H1 (cell line): ENCODE measurements at places on chromosomes 4 and X. TPM values are rescaled to one million over a fixed set of nuclear protein-coding genes. Genes with fewer than 3 reads are reported as not detected.

The AKAP14 gene
- polyA plus RNA-seq = 0.77 and 0.79 TPM in 2 replicates

GRCh38 chr4:6942238-6942800, 32.7 kb downstream of the TBC1D14 start:
- no peaks in the 10 kb centered on the region for H3K27me3 ChIP-seq
- H3K4me3 ChIP-seq = no peak overlapping the region
- peaks cover 16% of the 10 kb centered on the region for H3K4me1 ChIP-seq
- DNase-seq = no peak

DNA sequence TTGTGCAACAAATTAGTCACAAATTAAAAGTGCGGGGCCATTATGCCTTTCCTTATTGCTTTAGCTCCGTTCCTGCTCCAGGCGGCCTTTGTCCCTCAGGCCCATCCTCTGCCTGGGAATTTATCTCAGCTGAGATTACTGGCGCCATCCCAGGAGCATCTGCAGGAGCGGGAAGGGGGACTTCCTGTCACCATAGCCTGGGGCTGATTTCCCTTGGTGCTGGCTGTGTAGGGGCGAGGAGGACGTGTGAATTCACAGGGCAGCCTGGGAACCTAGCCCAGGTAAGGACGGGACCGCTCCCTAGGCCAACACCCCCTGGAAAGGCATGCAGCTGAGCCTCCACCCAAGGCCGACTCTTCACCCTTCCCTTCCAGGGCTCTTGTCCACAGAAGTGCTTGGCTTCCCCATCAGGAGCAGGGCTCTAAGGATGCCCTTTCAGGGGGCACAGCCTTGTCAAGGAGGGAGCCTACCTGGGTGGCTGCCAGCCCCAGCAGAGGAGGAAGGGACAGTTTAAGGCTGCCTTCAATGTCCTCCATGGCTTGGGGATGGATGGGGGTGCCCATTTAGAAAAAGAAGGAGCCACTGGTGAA, 72.6 kb upstream of the NKX1-1 start:
- H3K4me3 ChIP-seq = no peak overlapping the region
- H3K36me3 ChIP-seq = no peaks in the 10 kb centered on the region
- H3K4me1 ChIP-seq = no peaks in the 10 kb centered on the region
- H3K27ac ChIP-seq = no peak overlapping the region
- H3K27me3 ChIP-seq = no peaks in the 10 kb centered on the region; the same call in 1 of the 2 replicates

GRCh38 chrX:47664737-47665136, 5.8 kb upstream of the UXT start:
- no peak for DNase-seq
- no peak overlapping the region for H3K4me3 ChIP-seq
- no peaks in the 10 kb centered on the region for H3K4me1 ChIP-seq
- no peaks in the 10 kb centered on the region for H3K27me3 ChIP-seq

The TBC1D19 gene
- polyA plus RNA-seq = 1.3 and 1.9 TPM in 2 replicates

DNA sequence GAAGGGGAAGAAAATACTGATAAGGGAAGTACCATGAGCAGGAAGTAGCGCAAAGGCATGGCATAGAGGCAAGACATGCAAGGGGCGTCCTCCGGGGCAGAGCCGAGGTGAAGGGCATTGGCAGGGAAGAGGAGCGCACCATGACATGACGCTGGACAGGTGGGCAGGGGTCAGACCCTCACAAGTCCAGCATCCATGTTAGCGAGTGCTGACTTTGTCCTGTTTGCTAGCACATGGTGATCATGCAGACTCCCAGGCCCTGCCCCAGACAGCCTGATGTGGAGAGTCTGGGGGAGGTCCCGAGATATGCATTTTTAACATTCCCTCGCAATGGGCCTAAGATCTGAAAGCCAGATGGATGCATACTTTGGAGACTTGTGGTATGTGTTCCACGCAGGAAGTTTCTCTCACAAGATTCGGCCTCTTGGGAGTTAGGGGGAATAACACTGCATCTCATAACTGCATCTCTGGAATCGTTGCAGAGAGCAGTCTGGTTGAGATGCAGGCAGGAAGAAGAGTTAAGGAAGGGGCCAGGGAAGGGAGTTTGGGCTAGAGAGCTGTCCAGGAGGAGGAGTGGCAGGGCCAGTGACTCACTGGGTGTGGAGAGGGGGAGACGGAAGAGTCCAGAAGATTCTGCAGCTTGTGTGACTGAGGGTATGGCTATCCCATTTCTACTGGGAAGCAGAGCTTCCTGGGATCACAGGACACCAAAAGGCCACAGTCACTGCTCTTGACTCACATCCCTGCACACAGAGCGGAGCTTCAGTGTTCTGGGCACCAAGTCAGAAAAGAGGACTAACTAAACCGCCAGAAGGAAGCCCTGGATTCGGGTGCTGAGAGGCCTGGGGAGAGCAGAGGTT, 59.7 kb downstream of the FAM184B start:
- H3K27me3 ChIP-seq = no peaks in the 10 kb centered on the region
- no peak overlapping the region for H3K27ac ChIP-seq
- H3K36me3 ChIP-seq = no peaks in the 10 kb centered on the region

DNA sequence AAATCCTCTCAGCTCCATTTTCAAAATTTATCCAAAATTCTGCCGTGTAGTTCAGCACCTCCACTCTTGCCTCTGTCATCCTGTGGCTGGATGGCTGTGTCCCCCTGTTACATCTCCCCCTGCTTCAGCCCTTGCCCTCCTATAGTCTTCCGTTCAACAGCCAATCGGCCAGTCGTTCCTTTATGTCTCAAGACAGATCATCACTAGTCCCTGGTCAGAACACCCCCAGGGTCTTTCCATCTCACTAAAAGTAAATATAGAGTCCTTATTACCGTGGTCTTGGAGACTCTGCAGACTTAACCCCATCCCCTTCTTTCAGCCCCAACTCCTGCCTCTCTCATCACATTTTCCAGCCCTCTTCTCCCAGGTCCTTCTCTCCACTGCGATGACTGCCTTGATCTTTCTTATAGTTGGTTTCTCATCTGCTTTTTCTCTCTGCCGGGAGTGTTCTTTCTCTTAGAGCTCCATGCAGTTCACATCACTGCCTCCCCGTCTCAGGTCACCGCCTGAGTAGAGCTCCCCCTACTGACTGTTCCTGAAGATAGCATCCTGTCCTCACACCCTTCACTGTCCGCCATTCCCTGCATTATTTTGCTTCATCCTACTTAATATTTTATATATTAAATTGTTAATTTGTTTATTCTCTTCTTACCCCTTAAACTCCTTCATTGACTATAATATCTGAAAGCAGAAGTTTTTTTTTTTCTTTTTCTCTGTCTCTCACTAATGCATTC, 736.9 kb upstream of the MAGEB2 start:
- no peaks in the 10 kb centered on the region for H3K27me3 ChIP-seq
- H3K27ac ChIP-seq = no peak overlapping the region
- H3K4me3 ChIP-seq = no peak overlapping the region
- peak; percentile 1 for DNase-seq
- H3K36me3 ChIP-seq = no peaks in the 10 kb centered on the region
- no peaks in the 10 kb centered on the region for H3K4me1 ChIP-seq

The KLHL13 gene
- 3.9 and 6.4 TPM in 2 replicates for polyA plus RNA-seq

DNA sequence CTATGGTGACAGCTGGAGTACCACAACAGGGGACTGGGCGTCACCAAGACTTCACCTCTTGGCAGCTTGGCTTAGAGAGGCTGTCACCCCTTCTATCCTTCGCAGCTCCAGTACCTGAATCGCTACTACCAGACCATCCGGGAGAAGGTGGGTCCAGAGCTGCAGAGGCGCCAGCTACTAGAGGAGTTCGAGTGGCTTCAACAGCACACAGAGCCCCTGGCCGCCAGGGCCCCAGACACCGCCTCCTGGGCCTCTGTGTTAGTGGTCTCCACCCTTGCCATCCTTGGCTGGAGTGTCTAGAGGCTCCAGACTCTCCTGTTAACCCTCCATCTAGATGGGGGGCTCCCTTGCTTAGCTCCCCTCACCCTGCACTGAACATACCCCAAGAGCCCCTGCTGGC, 11.6 kb upstream of the SASH3 start:
- no peak overlapping the region for H3K27ac ChIP-seq
- H3K4me1 ChIP-seq = no peaks in the 10 kb centered on the region
- no peak overlapping the region for H3K4me3 ChIP-seq
- no peak for DNase-seq

DNA sequence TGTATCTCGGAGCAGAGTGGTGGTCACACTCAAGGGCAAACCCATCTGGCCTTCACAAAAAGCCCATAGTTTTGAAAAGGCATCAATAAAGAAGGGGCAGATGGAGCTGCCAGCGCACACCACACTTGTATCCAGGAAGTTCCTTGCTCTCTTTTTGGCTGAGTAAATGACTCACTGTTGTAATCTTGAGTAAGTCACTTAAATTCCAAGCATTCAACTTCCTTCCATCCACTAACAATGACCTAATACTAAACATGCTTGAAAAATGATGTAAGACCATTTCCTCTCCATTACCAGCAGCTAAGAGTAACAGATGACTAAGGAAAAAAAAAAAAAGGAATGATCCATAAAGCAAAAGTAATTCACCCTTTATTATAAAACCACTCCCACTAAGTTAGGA, 32.4 kb upstream of the MYOZ2 start:
- H3K4me3 ChIP-seq = no peak overlapping the region
- H3K27me3 ChIP-seq = no peaks in the 10 kb centered on the region
- no peak overlapping the region for H3K27ac ChIP-seq
- no peak for DNase-seq
- no peaks in the 10 kb centered on the region for H3K4me1 ChIP-seq
- H3K36me3 ChIP-seq = no peaks in the 10 kb centered on the region

The CXCL5 gene
- polyA plus RNA-seq = 8.5 and 15.6 TPM in 2 replicates

The PDLIM3 gene
- 8.1 and 8.9 TPM in 2 replicates for polyA plus RNA-seq

GRCh38 chr4:11469650-11470437, 41.1 kb upstream of the HS3ST1 start:
- no peak for DNase-seq
- H3K36me3 ChIP-seq = no peaks in the 10 kb centered on the region
- no peak overlapping the region for H3K27ac ChIP-seq
- no peaks in the 10 kb centered on the region for H3K4me1 ChIP-seq

GRCh38 chr4:8276358-8277240, 7.0 kb downstream of the HTRA3 start:
- H3K27ac ChIP-seq = no peak overlapping the region
- H3K4me3 ChIP-seq = no peak overlapping the region
- no peaks in the 10 kb centered on the region for H3K4me1 ChIP-seq
- no peaks in the 10 kb centered on the region; the same call in 1 of the 2 replicates for H3K27me3 ChIP-seq
- DNase-seq = no peak
- no peaks in the 10 kb centered on the region for H3K36me3 ChIP-seq

GRCh38 chr4:32061916-32062315, 1341.7 kb downstream of the PCDH7 start:
- H3K4me1 ChIP-seq = no peaks in the 10 kb centered on the region
- H3K27ac ChIP-seq = no peak overlapping the region
- H3K27me3 ChIP-seq = no peaks in the 10 kb centered on the region
- no peaks in the 10 kb centered on the region for H3K36me3 ChIP-seq
- no peak for DNase-seq
- no peak overlapping the region for H3K4me3 ChIP-seq

DNA sequence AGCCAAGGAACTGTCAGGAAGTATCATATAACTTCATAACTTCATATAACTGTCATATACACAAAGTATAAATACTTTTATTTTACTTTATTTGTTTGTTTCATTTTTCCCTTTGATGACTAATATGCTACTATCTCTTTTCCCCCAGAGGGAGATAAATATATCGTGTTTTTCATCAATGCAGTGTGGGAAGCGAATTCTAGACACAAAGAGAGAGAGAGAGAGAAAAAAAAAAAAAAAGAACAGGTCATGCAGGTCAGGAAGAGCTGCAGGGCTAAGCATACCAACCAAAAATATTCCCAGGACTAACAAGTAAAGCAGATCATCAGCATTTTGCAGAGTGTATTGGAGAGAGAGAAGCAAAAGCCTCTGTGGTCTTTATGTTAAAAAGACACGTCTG, 1849.2 kb downstream of the STIM2 start:
- H3K4me3 ChIP-seq = no peak overlapping the region
- no peaks in the 10 kb centered on the region for H3K4me1 ChIP-seq
- DNase-seq = no peak
- H3K27ac ChIP-seq = no peak overlapping the region

GRCh38 chr4:154503598-154503997, 12.0 kb upstream of the DCHS2 start:
- H3K4me3 ChIP-seq = no peak overlapping the region
- no peaks in the 10 kb centered on the region for H3K27me3 ChIP-seq
- DNase-seq = no peak

- H3K4me3 ChIP-seq = peak overlapping the region; percentile 51
- DNase-seq = peak; percentile 70
- H3K27ac ChIP-seq = peak overlapping the region; percentile 62
Observed at GRCh38 chr4:3862640-3863420, 96.6 kb downstream of the ADRA2C start.

DNA sequence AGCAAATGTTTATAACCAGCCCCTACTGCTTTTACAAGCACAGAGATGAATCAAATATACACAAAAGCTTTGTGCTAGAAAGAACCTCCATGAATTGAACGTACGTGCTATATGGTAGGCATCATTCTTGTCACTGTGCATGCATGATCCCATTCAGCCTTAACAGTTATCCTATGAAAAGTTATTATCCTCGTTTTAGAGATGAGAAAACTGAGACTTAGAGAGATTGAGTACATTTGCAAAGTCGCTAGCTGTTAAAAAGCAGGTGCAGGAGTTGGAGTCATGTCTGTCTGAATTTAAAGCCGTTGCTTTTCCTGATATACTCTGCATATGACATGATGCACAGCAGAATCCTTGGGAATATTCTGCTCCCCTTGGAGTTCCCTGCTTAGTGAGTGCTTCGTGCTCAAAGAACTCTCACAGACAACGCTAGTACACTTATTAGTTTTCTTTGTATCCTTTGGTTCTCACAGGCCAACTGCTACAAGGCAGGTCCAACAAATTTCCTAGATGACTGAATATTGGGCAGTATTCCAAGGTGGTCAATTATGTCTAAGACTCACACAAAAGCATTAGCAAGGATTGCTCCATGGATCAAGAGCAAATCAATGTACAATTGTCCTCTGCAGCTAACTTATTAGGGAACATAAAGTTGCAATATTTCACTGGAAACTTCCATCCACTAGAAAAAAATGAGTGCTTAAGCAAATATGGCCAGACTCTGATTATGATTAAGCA, 42.8 kb upstream of the TRIM2 start:
- H3K4me1 ChIP-seq = peaks cover 4% of the 10 kb centered on the region; the same call in 1 of the 2 replicates
- H3K36me3 ChIP-seq = no peaks in the 10 kb centered on the region
- H3K27me3 ChIP-seq = no peaks in the 10 kb centered on the region; the same call in 1 of the 2 replicates

- DNase-seq = no peak
- no peak overlapping the region for H3K27ac ChIP-seq
- no peaks in the 10 kb centered on the region for H3K4me1 ChIP-seq
- H3K4me3 ChIP-seq = no peak overlapping the region
- no peaks in the 10 kb centered on the region for H3K27me3 ChIP-seq
- no peaks in the 10 kb centered on the region for H3K36me3 ChIP-seq
Observed at GRCh38 chr4:89572224-89572858, 264.6 kb downstream of the SNCA start.

DNA sequence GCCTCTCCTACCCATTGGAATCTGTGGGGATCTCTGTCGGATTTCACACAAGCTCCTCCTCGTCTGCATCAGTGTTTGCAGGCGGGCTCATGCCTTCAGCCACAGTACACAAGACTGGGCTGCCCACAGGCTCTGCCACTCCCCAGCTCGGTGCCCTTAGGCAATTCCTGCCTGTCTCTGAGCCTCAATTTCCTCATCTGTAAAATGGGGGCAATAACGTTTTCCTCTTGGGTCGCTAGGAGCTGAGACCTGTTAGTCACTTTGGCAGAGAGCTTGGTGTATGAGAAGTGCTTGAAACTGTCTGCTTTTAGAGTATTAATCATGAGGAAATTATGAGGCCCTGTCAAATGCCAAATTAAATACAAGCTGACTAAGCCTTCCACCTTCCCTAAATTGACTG, 27.6 kb upstream of the MSX1 start:
- H3K4me3 ChIP-seq = no peak overlapping the region
- no peaks in the 10 kb centered on the region for H3K4me1 ChIP-seq
- H3K27ac ChIP-seq = no peak overlapping the region
- peaks cover 6% of the 10 kb centered on the region for H3K27me3 ChIP-seq

The GAB1 gene
- polyA plus RNA-seq = 4.9 and 6.8 TPM in 2 replicates

GRCh38 chr4:182754895-182755294, 162.3 kb downstream of the DCTD start:
- peaks cover 18% of the 10 kb centered on the region for H3K36me3 ChIP-seq
- H3K27me3 ChIP-seq = no peaks in the 10 kb centered on the region
- DNase-seq = no peak
